Pancreas (tissue), 10 donors: ENCODE measurements at places on chromosomes 16 and 17.
A peak's percentile ranks its signal among the peaks of the same experiment; 100 is the strongest.

GRCh38 chr17:29595107-29595942, 2.4 kb downstream of the ANKRD13B start:
- H3K27me3 ChIP-seq, result no peaks in the 10 kb centered on the region
- DNase-seq, result no peak
- H3K4me3 ChIP-seq, result no peak overlapping the region
- no peaks in the 10 kb centered on the region for H3K36me3 ChIP-seq

DNA sequence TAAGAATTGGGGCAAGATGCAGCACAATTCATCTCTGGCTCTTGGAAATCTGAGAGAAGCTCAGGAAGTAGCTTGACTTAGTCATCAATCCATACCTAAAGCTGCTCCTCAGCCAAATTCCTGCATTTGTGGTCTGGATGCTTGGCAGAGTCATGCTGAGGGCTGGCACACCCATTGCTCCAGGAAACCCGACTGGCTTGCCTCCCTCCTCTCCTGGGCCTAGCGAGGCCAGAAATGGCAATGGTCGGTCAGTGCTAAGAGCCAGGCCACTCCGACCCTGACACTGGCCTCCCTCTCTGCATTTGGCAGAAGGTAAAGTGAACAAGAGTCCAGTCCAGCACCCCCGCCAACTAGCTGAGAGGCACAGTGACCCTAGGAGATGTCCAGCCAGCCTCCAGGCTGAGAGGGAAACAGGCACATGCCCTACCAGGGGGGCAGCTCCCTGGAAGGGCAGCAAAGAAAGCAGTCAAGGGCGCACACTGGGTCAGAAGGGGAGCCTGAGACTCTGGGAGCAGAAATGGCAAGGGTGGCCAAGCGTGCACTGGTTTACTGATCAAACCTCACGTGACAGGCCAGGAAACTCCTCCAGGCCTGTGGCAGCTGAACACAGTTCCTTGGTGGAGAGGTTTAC, 10.0 kb downstream of the POLDIP2 start:
- H3K27me3 ChIP-seq, result no peaks in the 10 kb centered on the region
- H3K27ac ChIP-seq, result peak overlapping the region; percentile 77
- DNase-seq, result peak; percentile 47
- H3K36me3 ChIP-seq, result peaks cover 21% of the 10 kb centered on the region

DNA sequence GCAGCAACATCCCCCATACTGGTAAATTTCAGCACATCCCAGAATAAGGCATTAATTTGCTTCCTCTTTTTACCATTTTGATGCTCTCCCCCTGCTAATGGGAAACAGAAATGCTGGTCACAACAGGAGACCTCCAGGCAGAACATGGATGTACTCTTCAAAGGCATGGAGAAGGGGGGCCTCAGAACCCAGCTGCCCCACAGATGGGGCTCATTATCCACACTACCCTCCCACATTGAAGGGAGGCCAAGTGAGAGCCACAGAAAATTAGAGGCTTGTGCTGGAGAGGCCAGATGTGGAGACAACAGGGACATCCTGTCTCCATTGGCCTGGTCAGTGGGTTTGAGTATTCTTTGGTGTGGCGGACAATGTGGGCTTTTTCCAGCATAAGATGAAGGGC, 150.1 kb upstream of the CDH11 start:
- no peaks in the 10 kb centered on the region for H3K4me1 ChIP-seq
- no peak overlapping the region for H3K27ac ChIP-seq
- H3K4me3 ChIP-seq, result no peak overlapping the region
- no peaks in the 10 kb centered on the region for H3K27me3 ChIP-seq
- H3K36me3 ChIP-seq, result no peaks in the 10 kb centered on the region
- DNase-seq, result no peak

GRCh38 chr16:28304214-28304613, 11.9 kb downstream of the SBK1 start:
- no peaks in the 10 kb centered on the region for H3K36me3 ChIP-seq
- DNase-seq, result no peak
- no peaks in the 10 kb centered on the region for H3K4me1 ChIP-seq
- H3K4me3 ChIP-seq, result no peak overlapping the region
- H3K27me3 ChIP-seq, result no peaks in the 10 kb centered on the region

GRCh38 chr16:49756775-49757558, 98.9 kb downstream of the ZNF423 start:
- H3K4me1 ChIP-seq, result no peaks in the 10 kb centered on the region
- no peaks in the 10 kb centered on the region for H3K36me3 ChIP-seq
- no peak overlapping the region for H3K27ac ChIP-seq
- DNase-seq, result no peak
- no peak overlapping the region for H3K4me3 ChIP-seq

DNA sequence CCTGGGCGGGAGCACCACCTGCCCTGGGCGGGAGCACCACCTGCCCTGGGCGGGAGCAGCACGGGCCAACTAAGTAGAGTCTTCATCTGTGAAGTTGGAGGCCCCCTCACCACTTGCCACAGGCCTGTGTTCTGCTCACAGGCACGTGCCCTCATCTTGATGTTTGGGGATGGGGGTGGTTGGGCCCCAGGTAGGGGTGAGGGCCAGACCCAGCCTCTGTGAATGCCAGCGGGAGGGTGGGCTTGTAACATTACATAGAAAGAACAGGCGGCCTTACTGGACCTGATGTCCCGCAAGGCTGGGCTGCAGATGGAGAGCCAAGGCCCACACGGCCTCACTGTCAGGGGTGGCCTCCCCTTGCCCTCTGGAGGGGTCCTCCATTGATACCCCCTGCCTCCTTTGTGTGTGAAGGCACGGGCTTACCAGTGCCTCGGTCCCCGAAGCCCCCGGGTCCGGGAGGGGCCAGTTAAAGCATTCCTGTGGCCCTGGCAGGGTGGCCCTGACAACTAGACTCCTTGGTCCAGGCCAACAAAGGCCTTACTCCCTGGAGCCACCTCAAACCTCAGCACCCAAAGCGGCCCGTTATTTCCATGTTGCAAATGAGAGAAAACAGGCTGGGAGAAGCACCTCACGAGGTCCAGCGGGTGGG, 1.1 kb upstream of the SLC16A3 start:
- H3K36me3 ChIP-seq, result no peaks in the 10 kb centered on the region
- no peaks in the 10 kb centered on the region for H3K4me1 ChIP-seq
- H3K27ac ChIP-seq, result peak overlapping the region; percentile 73
- no peak for DNase-seq

GRCh38 chr17:15078570-15078969, 186.6 kb downstream of the PMP22 start:
- H3K4me3 ChIP-seq, result no peak overlapping the region
- H3K36me3 ChIP-seq, result no peaks in the 10 kb centered on the region
- H3K27ac ChIP-seq, result no peak overlapping the region
- H3K27me3 ChIP-seq, result no peaks in the 10 kb centered on the region
- DNase-seq, result no peak

DNA sequence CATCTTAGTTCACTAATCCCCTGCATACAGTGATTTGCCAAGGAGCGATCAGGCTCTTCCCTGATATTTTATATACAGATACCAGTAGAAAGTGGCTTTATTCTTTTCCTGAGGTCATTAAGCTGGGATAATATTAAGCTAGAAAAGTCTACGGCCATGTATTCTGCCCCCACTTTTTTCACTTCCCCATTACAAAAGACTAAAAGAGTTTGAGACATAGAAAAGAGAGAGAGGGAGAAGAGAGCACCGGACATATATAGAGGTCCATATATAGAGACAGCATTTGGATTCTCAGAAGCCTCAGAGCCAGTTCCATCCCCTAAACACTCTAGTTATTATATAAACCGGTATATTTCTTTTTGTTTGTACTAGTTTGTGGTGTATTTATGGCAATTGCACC, 166.5 kb upstream of the ANKFN1 start:
- no peaks in the 10 kb centered on the region for H3K27me3 ChIP-seq
- H3K36me3 ChIP-seq, result no peaks in the 10 kb centered on the region
- H3K4me1 ChIP-seq, result no peaks in the 10 kb centered on the region
- no peak overlapping the region for H3K27ac ChIP-seq
